ENCODE measurements at places on chromosomes 6 and 20. TPM values are rescaled to one million over a fixed set of nuclear protein-coding genes. Genes with fewer than 3 reads are reported as not detected.

- no peak for DNase-seq
These were observed 153.5 kb downstream of the DLL1 start for GRCh38 chr6:170137176-170137891.

DNA sequence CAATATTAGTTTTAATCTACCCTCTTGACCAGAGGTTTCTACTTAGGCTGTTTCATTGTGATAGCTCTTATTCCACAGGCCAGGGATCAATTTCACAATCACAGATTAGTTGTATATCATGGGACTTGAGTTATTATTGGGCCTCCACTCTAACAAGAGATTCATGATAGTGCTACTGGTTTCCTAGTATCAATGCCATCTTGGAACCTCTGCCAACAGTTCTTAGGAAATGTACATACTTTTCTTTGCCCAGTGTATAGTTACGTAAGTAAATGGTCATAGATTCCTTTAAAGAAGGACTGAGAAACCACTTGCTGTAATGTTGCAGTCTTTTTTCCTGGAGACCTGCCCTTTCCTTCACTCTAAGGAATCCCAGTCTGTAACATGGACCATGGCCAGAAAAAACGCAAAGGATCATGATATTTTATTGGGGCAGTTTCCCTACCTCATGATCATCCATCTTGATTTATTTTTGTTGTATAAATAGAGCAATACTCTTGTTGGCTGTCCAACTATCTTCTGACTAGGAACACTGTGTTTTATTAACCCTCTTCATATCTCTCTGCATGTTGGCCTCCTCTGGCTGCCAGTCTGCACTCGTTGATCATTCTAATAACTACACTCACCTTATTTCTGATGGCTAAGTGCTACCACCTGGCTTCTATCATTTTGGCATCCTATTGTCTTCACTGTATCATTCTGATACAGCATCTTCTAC is 38.0 kb upstream of the VGLL2 start:
- no peak for DNase-seq

- DNase-seq = no peak
These were observed 42.8 kb upstream of the MTRF1L start for GRCh38 chr6:153045271-153045670.

- no peak for DNase-seq
These were observed 348.8 kb downstream of the TFAP2B start for GRCh38 chr6:51167468-51167867.

DNA sequence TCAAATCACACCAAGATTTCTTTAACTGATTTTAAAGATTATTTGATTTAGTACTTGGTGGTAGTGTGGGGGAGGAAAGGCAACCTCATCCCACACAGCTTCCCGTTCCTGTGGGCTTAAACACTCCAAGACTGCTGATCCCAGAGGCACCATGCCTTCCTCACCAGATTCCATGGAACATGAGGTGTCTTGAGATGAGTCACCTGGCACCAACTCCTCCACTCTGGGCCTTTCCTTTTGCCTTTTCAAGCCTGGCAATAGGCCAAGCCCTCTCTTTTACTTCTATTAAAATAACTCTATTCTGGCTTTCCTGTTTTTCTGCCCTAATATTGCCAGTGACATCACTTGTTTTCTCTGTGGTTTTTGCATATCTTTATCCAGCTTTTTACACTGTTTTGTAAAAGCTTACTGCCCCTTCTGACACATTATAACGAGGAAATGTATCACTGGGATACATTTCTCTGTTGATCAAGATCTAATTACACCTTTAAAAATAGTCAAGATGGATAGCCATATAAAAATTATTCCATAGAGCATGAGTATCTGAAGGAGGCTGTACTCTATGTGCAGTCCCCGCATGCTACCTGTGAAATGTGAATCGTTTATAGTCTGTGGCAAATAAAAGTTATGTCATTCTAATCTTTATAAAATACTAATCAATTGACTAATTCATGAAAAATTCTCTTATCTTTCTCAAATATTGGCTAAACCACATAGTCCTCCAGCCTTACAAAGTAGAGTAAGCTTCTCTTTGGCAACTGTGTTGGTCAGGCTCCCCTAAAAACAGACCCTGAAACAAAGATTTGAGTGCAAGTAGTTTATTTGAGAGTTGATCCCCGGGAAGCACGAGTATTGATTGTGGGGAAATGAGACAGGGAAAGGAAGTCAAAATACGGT is 257.8 kb upstream of the KCNQ5 start:
- peak; percentile 75 for DNase-seq

DNA sequence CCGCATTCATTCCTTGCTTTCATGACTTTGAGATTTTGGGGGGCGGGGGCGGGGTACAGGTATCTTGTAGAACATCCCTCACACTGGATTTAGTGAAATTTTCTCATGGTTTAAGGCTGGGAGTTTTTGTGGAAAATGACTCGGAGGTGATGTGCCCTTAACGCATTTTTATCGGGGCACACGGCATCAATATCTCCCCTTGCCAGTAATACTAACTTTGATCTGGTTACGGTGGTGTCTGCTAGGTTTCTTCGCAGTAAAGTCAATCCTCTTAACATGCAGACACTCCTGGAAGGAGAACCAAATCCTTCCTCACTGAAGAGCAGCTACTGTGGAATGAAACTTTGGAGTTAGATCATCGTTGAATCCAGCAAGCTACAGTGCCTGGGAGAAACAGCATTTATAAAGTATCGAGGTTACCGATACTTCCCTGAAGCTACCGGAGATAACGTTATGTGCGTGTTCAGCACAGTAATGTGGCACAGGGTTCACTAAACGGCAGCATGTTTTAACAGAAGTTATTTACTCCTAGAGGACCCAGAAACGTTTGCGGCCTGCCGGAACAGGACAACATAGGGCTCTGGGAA is 1.2 kb upstream of the DYNLRB1 start:
- no peak for DNase-seq

- no peak for DNase-seq
These were observed 88.3 kb upstream of the TMEM30A start for GRCh38 chr6:75372884-75373283.

DNA sequence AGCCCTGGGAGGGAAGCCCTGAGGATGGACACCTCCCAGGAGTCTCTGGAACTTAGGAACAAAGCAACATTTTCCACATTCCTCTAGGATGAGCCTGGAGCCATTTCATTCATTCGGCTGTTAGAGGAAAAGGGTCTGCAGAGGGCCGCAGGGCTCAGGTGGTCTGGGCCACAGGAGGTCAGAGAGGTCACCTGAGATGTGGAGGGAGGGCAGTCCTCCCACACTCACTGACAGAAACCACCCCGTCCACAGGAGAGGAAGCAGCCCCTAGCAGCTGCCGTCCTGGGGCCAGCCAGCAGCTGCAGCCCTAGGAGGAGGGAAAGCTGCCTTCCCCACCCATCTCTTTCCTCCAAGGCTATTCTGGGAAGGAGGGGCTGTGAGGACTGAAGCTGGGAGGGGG is 207.0 kb downstream of the CDC5L start:
- DNase-seq = no peak

DNA sequence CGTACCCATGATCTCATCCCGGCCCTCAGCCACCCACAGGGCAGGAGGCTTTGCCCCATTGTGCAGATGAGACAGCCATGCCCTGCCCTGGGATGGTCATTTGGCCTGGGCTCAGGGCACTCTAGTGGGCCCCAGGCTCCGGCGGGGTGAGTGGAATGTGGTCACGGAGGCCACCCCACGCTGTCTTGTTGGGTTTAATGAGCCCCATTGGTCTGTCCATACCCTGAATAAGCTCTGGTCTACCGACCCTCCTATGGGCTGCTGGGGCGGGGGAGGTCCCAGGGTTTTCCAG is 50.6 kb downstream of the FGD2 start:
- no peak for DNase-seq

- no peak for DNase-seq
These were observed 218.5 kb downstream of the UST start for GRCh38 chr6:148965287-148965686.

DNA sequence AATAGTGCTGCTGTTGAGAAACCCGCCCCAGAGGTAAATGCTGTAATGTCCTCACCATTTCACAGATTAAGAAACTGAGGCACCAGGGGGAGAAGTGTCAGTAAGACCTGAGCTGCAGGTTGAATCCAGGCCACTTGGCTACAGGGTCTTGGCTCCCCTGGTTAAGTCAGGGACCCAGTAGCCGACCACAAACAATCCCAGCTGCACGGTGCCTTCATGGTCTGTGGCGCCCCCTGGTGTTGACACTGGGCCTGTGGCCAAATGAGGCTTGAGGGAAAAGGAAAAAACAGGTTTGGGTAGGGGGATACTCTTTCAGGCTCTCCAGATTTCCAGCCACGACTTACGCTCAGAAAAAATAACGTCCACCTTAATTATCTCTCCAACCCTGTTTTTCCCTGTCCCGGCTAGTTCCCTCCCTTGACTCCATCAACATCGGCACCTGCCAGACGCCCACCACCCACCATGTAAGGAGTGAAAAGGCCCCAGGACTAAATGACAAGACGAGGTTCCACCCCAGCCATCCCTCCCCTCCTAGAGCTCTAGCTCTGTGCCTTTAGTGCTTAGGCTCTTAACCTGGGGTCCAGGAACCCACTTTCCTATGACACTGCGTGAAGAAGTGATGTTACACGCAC is 47.7 kb upstream of the POLR1H start:
- no peak for DNase-seq

DNA sequence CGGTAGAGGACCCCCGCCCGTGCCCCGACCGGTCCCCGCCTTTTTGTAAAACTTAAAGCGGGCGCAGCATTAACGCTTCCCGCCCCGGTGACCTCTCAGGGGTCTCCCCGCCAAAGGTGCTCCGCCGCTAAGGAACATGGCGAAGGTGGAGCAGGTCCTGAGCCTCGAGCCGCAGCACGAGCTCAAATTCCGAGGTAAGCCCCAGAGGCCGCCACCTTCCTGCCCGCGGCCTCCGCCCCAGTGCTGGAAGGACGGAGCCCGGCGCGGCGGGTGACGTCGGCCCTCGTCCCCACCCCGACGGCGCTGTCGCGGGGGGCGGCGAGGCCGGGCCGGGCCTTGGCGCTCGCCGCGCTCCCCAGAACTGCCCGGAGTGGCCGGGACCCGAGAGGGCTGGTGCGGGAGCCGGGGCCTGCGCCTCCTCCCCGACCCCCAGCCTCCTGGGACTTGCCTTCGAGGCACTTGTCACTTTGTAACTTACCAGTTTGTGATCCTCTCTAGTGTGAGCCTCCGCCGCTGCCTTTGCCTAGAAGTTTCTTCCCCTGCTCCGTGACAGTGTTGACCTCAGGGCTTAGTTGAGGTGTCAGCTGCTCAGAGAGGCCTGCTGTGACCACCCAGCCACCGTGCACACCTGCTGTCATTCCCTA is 417 bp downstream of the VAPB start:
- no peak for DNase-seq

- peak; percentile 60 for DNase-seq
These were observed 159.3 kb downstream of the NFATC2 start for GRCh38 chr20:51382986-51383821.

DNA sequence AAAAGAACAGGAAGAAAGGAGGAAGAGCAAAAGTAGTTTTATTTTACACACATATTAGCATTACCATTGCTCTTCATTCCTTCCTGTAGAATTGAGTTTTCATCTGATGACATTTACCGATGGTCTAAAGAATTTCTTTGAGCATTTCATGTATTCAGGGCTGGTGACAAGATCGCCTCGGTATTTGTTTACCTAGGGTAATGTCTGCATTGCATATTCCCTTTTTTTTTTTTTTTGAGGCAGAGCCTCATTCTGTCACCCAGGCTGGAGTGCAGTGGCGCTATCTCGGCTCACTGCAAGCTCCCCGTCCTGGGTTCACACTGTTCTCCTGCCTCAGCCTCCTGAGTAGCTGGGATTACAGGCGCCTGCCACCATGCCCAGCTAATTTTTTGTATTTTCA is 19.3 kb downstream of the RAB22A start:
- no peak for DNase-seq

DNA sequence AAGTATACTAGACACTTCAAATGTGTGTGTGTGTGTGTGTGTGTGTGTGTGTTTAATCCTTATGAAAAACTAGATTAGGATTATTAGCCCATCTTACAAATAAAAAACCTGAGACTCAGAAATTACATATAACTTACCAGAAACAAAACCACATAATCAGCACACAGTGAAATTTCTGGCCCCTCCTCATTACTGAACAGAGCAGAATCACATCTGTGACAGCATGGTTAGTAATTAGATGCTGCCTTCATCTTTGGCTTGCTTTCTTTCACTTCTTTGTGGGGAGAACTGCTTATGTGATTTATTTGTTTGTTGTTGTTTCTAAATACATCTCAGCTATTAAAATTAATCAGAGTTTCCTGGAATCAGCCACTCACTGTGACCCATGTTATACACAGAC is 267.1 kb downstream of the TENT5A start:
- no peak for DNase-seq

GRCh38 chr6:3293271-3294155 is 34.8 kb downstream of the PSMG4 start:
- no peak for DNase-seq

DNA sequence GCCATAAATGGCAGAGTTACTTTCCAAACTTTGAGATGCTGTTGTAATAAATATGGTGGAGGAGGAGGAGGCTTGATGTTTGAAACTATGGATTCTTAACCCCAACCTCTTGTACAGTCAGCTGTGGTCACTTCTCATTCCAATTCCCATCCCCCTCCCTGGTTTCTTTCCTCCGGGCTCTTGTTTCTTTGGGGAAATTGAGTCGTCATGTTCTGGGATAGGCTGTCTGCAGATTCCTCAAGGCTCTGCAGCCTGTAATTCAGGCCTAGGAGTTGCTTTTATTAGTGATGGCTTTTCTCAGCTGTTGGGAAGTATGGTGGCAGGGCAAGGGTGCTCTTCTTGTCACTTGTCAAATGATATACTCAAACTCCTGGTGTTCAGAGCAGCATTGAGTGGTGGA is 2.6 kb downstream of the PTK7 start:
- DNase-seq = no peak

DNA sequence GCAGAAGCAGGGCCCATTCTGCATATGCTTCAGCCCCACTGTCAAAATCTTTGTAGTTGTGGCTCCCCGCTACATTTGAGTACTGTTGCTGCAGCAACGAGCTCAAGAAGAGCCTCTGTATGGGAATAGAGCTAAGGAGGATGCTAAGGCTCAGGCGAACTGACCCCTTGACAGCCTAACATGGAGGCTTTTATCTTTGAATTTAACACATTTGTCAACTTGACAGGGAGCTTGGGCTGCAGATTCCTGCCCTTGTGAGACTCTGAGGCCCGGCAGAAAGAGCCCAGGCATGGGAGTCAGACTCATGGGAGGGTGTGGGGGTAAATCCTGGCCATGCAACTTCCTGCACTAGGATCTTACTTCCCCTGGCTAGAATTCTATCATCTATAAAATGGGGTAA is 278.7 kb upstream of the CITED2 start:
- DNase-seq = no peak

The OPRM1 gene
- total RNA-seq = not detected

The DBNDD2 gene
- total RNA-seq = 21.7 TPM

The PHIP gene
- 19.0 TPM for total RNA-seq

The EPHA7 gene
- total RNA-seq = 0.53 TPM

The MRAP2 gene
- total RNA-seq = 0.23 TPM

The RIPPLY2 gene
- not detected for total RNA-seq

The ZC2HC1B gene
- total RNA-seq = not detected

The PROCR gene
- 92.8 TPM for total RNA-seq

The GGTLC1 gene
- total RNA-seq = not detected

The NT5E gene
- total RNA-seq = 201 TPM

The C20orf141 gene
- not detected for total RNA-seq

The BMP7 gene
- 3.6 TPM for total RNA-seq

The MRPL18 gene
- total RNA-seq = 73.0 TPM
